ENCODE measurements at places on chromosomes 3 and 15.

DNA sequence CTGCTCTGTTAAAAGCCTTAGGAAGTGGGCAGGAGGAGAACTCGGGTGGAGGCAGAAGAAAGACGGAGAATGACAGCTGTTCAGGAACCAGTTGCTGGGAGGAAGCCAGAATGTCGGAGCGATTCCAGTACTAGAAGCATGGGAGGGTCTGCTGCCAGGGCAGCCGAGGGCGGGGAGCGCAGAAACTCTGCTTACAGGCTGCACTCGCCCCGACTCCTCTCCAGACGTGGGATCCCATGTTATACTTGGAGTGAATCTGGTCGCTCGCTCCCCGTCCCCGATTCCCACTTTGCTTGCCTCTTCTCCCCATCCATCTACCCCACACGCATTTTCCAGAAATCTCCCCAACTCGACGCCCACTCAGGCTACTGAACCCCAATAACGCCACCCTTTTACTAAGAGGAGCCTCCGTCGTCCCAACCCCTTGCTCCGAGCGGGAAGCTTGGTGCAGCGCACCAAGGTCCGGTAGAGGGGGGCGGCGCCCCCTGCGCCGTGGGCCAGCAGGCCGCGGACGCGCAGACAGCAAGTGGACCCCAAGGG, 665 bp downstream of the GATM start:
- H3K27me3 ChIP-seq: peaks cover 16% of the 10 kb centered on the region
- peaks cover 33% of the 10 kb centered on the region for H3K4me1 ChIP-seq
- DNase-seq: peak; percentile 66
- peak overlapping the region; percentile 91 for H3K4me3 ChIP-seq
- H3K27ac ChIP-seq: peak overlapping the region; percentile 94
- H3K36me3 ChIP-seq: no peaks in the 10 kb centered on the region

DNA sequence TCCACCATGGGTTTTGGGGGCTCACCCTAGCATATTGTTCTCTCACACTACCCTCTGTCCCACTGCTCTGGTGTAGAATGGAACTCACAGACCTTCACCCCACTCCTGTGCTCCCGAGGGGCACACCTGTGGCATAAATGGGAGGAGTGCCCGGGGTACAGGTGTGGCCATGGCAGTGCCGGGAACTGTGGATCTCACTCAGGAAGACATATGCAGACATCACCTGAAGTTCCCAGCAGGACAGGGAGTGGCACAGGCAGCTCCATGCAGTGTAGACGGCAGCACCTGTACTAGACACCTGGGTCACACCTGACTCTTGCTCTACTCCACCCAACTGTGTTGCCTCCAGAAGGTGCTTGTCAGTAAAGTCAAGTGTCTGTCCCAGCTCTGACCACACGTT, 57.6 kb upstream of the MRPS22 start:
- no peak overlapping the region for H3K27ac ChIP-seq
- peaks cover 2% of the 10 kb centered on the region for H3K4me1 ChIP-seq
- no peaks in the 10 kb centered on the region for H3K36me3 ChIP-seq
- H3K4me3 ChIP-seq: no peak overlapping the region

GRCh38 chr3:54665016-54665600, 262.8 kb downstream of the LRTM1 start:
- no peak for DNase-seq
- H3K4me3 ChIP-seq: no peak overlapping the region
- H3K36me3 ChIP-seq: no peaks in the 10 kb centered on the region

GRCh38 chr15:48754011-48754410, 56.9 kb downstream of the CEP152 start:
- no peak for DNase-seq
- no peaks in the 10 kb centered on the region for H3K4me1 ChIP-seq
- H3K4me3 ChIP-seq: no peak overlapping the region
- no peaks in the 10 kb centered on the region for H3K36me3 ChIP-seq
- no peak overlapping the region for H3K27ac ChIP-seq

- peak; percentile 90 for DNase-seq
- peak overlapping the region; percentile 30 for H3K4me3 ChIP-seq
- H3K27ac ChIP-seq: no peak overlapping the region
- peaks cover 8% of the 10 kb centered on the region for H3K27me3 ChIP-seq
- peaks cover 2% of the 10 kb centered on the region for H3K4me1 ChIP-seq
Measured at GRCh38 chr3:57169872-57170623, 4.9 kb upstream of the IL17RD start.

DNA sequence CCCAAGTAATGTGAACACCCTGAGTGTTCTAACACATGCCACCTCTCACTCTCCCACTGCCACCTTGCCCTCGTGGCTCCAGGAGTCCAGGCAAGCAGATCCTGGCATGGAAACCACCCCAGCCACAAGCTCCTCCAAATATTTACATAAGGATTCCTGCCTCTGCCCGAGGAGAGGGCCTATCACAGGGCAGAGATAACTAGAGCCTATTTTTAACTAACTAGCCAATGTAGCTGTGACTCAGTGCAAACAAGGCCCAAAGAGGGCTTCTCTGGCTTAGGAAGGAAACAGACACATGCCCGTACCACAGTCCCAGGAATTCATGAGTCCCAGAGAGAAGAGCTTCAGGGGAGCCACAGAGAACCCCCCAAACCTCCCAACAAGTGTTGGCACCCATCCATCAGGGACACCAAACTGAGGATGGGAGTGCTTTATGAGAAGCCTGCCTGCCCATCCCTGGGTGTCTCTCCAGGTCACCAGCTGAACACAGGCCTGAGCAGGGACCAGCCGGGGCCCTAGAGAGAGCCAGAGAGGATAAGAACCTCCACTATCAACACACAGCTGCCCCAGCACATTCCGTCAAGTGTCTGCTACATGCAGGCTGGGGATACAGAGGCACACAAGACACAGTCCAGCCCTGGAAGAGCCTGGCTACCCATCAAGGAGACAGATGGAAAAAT, 9.2 kb downstream of the FYCO1 start:
- H3K4me3 ChIP-seq: no peak overlapping the region
- H3K27ac ChIP-seq: no peak overlapping the region
- peaks cover 1% of the 10 kb centered on the region for H3K4me1 ChIP-seq

GRCh38 chr3:27500986-27501385, 16.8 kb upstream of the SLC4A7 start:
- H3K4me3 ChIP-seq: no peak overlapping the region
- H3K4me1 ChIP-seq: no peaks in the 10 kb centered on the region
- no peaks in the 10 kb centered on the region for H3K36me3 ChIP-seq
- H3K27me3 ChIP-seq: no peaks in the 10 kb centered on the region

DNA sequence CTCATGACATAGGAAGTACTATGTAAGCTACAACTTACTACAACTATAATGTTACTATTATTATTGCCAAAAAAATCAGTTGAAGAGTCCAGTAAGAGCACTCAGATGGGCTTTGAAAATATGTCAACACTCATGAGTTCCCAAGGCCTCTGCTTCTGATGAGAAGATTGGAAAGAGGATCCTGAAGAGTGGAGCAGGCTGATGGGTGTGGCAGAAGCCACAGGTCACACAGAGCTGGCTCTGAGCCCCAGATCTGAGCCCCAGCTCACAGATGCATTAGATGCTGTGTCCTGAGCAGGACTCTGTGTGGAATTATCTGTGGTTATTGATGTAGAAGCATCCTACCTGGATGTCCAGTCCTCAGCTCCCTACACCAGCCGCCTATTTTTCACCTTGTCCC, 65.6 kb downstream of the SPSB4 start:
- peaks cover 18% of the 10 kb centered on the region for H3K4me1 ChIP-seq
- H3K4me3 ChIP-seq: no peak overlapping the region
- no peak for DNase-seq
- H3K27me3 ChIP-seq: peaks cover 3% of the 10 kb centered on the region

- no peaks in the 10 kb centered on the region for H3K36me3 ChIP-seq
- no peak for DNase-seq
- peaks cover 19% of the 10 kb centered on the region for H3K4me1 ChIP-seq
- no peak overlapping the region for H3K4me3 ChIP-seq
Measured at GRCh38 chr15:85333132-85333831, 47.1 kb upstream of the AKAP13 start.

DNA sequence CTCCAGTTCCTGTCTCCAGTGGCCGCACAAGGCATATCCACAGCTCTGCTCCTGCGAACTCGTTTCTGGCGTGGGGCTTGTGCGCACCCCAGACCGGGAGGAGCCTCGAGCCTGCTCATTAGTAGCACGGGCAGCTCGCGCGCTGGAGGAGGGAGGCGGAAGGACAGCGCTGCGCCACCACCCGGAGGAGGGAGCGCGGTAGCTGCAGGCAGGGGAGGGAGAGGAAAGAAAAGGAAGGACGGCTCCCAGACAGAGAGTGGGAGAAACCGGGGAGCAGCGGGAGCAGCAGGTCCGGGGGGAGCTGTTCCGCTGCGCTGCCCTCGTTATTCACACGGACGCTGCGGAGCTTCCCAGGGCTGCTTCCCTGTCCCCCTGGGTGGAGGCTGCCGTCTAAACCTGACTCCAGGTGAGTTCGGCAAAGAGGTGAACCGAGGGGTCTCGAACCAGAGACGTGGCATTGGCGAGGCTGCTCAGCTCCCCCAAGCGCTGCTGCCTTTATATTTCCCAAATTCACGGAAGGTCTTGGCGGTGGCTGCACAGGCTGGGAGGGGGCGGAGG, 121.3 kb upstream of the ZNF717 start:
- H3K27ac ChIP-seq: no peak overlapping the region
- DNase-seq: peak; percentile 84
- no peaks in the 10 kb centered on the region for H3K36me3 ChIP-seq

DNA sequence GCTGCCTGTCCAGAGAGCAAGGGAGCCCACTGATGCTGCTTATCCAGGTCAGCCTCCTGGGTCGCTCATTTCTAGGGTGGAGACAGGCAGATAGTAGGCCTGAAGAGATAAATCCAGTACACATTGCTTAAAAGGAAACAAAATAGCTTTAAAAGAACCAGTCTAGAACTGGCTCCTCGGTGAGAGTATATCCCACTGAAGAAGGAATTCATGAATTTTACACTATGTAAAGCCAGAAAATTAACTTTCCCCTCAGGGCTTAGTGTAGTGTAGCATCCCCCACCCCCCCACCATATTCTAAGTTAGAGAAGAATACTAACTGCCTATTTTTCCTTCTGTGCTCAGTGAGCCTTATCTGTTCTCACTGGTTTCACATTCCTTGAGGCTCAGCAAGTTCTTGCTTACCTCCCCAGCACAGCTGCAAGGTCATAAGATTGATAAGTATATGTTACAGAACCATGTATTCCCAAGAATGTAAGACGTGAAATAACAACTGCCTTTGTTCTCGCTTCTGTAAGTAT, 30.5 kb upstream of the NOX5 start:
- peaks cover 18% of the 10 kb centered on the region for H3K36me3 ChIP-seq
- H3K4me3 ChIP-seq: no peak overlapping the region
- no peaks in the 10 kb centered on the region for H3K4me1 ChIP-seq
- DNase-seq: no peak

- H3K36me3 ChIP-seq: peaks cover 17% of the 10 kb centered on the region
- H3K27ac ChIP-seq: peak overlapping the region; percentile 86
- no peak for DNase-seq
Measured at GRCh38 chr3:157427901-157428300, 8.7 kb upstream of the PTX3 start.

DNA sequence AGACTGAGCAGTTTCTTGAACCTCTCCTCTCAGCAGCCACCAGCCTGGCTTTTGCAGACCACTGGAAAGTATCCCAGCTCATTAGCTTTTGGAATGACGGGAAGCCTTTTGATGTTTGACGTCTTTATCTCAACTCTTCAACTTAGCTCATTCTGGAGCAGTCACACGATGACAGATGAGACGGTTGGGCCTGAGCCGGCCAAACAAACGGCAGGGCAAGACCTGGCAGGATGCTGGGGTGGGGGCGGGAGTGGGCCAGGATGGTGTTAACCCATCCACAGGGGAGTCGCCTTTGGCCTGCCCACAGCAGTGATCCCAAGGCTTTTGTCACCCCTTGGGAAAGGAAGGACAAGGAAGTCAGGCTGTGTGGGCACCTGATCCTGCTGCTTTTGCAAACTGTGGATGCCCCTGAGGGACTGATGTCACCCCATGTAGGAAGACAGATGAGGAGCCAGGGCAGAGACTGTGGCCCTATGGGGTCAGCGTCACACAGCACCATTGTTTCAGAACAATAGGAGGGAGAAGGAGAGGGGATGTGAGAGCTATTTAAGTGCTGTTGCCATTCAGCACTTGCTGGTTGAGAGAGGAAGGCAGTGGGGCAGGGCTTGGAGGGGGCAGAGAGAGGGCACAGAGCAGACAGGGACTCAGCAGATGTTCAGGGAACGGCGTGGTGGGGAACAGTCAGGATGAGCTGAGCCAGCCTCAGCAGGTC, 121.9 kb upstream of the CTDSPL start:
- H3K4me1 ChIP-seq: peaks cover 13% of the 10 kb centered on the region
- no peak overlapping the region for H3K27ac ChIP-seq
- H3K36me3 ChIP-seq: peaks cover 12% of the 10 kb centered on the region
- H3K4me3 ChIP-seq: no peak overlapping the region

- H3K27ac ChIP-seq: peak overlapping the region; percentile 85
- H3K36me3 ChIP-seq: no peaks in the 10 kb centered on the region
- DNase-seq: peak; percentile 37
- peaks cover 18% of the 10 kb centered on the region for H3K4me1 ChIP-seq
- H3K27me3 ChIP-seq: peaks cover 4% of the 10 kb centered on the region
- H3K4me3 ChIP-seq: peak overlapping the region; percentile 68
Measured at GRCh38 chr3:183576487-183577107, 21.1 kb upstream of the KLHL6 start.

DNA sequence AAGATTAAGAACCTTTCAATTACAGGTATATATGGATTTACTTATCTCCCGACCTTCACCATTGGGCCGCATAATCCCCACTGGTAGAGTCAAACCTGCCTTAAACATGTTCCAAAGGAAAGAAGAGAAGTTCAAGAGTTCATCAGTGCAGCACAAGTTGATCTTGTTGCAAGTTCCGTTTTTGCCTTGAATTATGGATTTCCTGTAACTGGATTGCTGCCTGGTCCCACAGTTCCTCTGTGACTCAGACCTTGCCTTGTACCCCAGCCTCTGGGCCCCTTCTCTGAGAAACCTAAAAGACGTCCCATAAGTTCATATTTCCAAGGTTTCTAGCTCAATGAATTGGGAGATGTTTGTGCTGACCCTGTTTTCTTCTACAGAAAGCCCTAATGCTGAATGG, 112.5 kb upstream of the THBS1 start:
- DNase-seq: no peak
- H3K27me3 ChIP-seq: no peaks in the 10 kb centered on the region
- H3K27ac ChIP-seq: no peak overlapping the region
- H3K4me3 ChIP-seq: no peak overlapping the region

DNA sequence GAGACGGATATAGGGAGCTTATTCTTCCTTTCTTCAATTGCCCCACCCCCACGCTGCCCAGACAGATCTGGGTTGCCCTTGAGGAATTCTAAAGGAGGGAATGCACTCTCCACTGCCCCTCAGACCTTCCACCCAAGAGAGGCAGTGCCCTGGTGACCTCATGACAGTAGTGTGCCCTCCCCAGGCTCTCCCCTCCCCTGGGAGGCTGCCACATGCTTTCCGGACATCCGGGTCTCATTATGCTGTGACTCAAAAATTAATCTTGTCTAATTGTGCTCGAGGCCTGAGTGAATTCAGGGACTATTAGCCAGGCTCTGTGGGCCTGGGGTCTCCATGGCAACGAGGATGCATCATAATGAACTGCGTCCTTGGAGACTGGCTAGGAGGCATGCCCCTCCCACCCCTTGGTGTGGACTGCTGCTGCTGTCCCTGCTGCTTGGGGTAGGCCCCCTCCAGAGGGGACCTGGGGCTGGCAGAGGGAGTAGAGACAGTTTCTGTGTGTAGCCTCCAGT, 20.8 kb downstream of the CORO2B start:
- H3K36me3 ChIP-seq: peaks cover 4% of the 10 kb centered on the region
- peaks cover 7% of the 10 kb centered on the region for H3K27me3 ChIP-seq

GRCh38 chr15:58374147-58374546, 57.6 kb upstream of the LIPC start:
- H3K4me3 ChIP-seq: no peak overlapping the region
- H3K4me1 ChIP-seq: no peaks in the 10 kb centered on the region
- DNase-seq: no peak
- peaks cover under 1% of the 10 kb centered on the region for H3K27me3 ChIP-seq
- H3K36me3 ChIP-seq: peaks cover 17% of the 10 kb centered on the region

Measured in glutamatergic neuron (in vitro differentiated cells).